Keratinocyte (primary cell): ENCODE measurements at places on chromosomes 2 and 18.
A peak's percentile ranks its signal among the peaks of the same experiment; 100 is the strongest.

DNA sequence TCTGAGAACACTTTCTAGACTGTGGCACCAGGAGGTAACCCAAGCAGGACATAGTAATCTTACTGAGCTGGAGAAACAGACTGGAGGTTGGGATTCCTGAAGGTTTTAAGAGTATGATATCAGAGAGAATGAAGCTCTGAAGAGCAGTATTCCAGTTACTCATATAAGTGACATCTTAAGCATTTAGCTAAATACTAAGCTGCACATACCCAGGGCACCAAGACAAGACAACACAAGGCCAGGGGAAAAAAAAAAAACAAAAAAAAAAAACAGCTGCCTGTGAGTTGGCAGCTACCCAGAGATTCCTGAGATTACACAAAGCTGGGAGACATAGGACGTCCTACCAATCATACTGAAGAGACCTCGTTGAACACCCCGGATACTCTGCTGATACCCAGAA lies 175.8 kb downstream of the SRBD1 start:
- peak; percentile 15 for DNase-seq

DNA sequence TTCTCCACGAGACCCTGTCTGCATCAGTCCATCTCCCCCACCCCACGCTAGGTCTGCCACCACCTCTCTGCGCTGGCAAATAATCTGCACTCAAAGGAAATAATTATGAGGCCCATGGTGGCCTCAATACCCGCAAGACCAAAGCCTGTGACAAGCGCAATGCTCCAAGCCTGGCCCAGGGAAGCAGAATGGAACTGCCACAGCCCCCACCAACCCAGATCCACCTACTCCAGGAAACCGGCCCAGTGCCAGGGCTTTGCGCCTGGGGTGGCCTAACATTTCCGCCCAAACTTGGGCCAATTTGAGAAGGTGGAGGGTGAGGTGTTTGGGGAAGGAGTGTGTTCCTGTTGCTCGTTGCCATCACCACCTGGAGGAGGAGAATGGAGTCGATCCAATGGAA lies 26.0 kb upstream of the ATOH8 start:
- no peak for DNase-seq

DNA sequence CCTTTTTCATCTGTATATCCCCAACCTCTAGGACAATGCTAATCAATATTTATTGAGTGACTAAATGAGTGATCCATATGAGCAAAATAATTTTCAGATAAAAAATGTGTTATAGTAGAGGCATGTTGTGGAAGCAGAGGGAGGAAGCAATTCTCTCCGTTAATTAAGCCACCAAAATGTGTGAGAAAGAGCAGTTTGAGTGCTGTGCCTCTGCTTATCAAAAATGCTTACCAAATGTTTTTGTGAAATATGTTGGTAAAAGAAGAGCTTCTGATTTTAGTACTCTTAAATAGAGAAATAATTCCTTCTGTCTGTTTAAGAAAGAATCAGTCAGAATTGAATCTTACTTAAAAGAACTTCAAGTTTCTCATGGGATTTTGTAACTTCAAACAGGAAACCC lies 90.3 kb downstream of the DTNA start:
- no peak for DNase-seq

DNA sequence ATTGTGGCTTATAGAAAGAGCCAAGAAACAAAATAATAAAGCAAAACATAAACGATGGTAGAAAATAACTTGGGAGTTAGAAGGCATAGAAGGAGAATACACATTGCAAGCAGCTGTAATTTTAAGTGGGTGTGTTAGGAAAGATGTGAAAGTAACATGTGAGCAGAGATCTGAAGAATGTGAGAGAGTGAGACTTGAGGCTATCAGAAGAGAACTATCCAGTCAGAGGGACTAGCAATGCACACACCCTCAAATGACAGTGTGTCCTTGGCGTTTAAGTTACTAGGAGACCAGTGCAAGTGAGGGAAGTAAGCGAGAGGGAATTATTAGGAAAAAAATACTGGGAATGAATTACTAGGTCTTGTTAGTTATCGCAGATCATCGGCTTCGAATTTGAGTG lies 304.9 kb downstream of the DSEL start:
- no peak for DNase-seq

DNA sequence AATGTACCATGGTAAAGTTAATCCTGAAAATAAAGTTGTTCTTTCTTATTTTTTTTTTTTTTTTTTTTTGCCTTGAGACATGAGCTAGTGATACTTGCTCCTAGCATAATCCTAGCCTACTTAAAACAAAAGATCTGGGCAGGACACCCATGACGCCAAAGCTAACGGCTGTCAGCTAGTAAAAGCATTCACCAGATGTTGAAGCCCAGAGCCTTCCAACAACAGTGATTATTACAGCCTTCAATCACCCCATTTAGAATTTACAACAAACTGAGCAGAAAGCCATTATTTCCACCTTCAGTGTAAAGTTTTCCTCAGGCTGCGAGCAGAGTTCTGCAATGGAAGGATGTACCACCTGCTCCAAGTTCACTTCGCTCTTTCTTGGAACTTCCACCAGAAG lies 259.5 kb downstream of the SP3 start:
- no peak for DNase-seq

DNA sequence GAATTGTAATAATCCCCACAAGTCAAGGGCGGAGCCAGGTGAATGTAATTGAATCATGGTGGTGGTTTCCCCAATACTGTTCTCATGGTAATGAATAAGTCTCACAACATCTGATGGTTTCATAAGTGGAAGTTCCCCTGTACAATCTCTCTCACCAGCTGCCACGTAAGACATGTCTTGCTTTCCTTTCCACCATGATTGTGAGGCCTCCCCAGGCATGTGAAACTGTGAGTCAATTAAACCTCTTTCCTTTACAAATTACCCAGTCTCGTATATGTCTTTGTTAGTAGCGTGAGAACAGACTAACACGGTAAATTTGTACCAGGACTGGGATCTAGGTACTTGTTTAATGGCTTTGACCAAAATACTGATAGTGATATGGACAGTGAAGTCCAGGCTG lies 744.3 kb upstream of the REG3G start:
- DNase-seq = no peak

DNA sequence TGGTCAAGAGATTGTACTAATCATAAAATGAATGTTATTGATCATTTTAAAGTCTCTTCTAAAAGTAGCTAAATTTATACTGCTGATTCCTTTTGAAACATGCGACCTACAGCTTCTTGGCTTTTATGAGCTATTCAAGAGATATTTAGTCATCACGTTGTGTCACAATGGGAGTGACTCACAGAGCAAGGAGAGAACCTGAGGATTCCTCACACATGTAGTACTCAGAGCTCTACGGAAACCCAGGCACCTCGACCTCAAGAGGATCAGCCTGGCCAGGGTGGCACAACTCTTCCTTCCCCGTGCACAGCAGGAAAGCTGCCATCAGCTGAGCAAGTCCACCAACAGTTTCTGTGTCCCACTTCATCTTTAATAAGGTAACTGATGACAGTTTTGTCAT lies at the start of gene DHRS9:
Gene DHRS9, plus strand, starts transcription at position 223 of the 400 bp plus-strand sequence. CDS start 12,019 bp downstream, outside the sequence.
- peak; percentile 68 for DNase-seq
